SK-N-SH (cell line): ENCODE measurements at places on chromosomes 4 and X. TPM values are rescaled to one million over a fixed set of nuclear protein-coding genes. Genes with fewer than 3 reads are reported as not detected.
A peak's percentile ranks its signal among the peaks of the same experiment; 100 is the strongest.

Gene WFS1
- polyA plus RNA-seq = 15.8 and 18.7 TPM in 2 replicates

GRCh38 chr4:139808808-139809756, 143.5 kb downstream of the MGST2 start:
- no peak for DNase-seq

- DNase-seq = no peak
Observed at GRCh38 chr4:150253416-150253815, 175.2 kb downstream of the DCLK2 start.

- no peak for DNase-seq
Observed at GRCh38 chr4:6687947-6688878, 5.5 kb upstream of the S100P start.

Gene TGIF2LX
- polyA plus RNA-seq = 5.5 and 7.4 TPM in 2 replicates

Gene REELD1
- not detected in 2 replicates for polyA plus RNA-seq

- DNase-seq = peak; percentile 30
Observed at GRCh38 chrX:9611436-9612145, 146.7 kb downstream of the TBL1X start.

DNA sequence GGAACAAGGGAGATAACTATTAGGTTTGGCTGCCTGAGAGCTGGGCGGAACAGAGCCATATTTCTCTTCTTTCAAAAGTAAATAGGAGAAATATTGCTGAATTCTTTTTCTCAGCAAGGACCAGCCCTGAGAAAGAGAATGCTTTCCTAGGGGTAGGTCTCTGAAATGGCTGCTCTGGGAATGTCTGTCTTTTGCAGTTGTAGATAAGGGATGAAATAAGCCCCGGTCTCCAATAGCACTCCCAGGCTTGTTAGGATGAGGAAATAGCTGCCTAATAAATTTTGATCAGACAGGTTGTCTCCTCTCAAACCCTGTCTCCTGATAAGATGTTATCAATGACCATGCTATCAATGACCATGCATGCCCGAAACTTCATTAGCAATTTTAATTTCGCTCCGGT, 207.8 kb upstream of the KIT start:
- no peak for DNase-seq

- no peak for DNase-seq
Observed at GRCh38 chr4:157607996-157608395, 387.5 kb downstream of the GRIA2 start.

Gene CRMP1
- polyA plus RNA-seq = 3.4 and 7.8 TPM in 2 replicates

DNA sequence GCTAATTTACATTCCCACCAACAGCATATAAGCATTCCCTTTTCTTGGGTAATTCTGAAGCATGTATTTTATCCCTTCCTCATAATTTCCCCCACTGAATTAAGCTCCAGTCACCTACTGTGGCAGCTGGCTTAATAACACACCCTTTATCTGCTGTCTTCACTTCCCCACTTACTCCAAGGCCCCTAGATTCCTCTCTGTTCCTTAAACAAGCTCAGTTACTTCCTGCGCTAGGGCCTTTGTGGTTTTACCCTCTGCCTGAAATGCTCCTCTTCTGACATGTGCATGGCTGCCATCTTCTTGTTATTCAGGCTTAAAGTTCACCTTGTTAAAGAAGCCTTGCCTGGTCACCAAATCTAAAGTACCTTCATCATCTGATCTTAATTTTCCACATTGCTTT, 47.2 kb upstream of the RPS6KA3 start:
- no peak for DNase-seq

Gene RBM46
- not detected in 2 replicates for polyA plus RNA-seq

Gene LRP2BP
- polyA plus RNA-seq = 0.30 and 0.52 TPM in 2 replicates

Gene CFAP299
- 1.2 and 2.3 TPM in 2 replicates for polyA plus RNA-seq

DNA sequence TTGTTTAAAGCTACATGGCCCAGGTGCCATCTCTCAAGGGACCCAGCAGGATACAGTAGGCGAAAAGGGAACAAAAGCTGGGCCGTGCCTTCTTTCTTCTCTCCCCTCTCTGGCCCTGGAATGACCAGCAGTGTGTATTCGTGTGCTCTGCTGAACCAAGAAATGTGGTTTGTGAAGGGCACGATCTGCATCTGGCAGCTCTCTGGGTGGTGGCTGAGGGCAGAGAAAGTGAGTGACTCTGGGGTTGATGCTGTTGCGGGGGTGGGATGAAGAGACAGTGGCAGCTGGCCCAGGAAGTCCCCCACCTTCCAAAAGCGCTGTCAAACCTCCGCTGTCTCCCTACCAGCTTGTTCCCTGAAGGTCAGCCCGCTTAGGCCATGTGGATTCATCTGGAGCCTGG, 88.3 kb downstream of the CLDN34 start:
- DNase-seq = no peak

Gene PRRG3
- not detected in 2 replicates for polyA plus RNA-seq
